Central memory CD4-positive, alpha-beta T cell (primary cell): ENCODE measurements at places on chromosomes 4 and X.

DNA sequence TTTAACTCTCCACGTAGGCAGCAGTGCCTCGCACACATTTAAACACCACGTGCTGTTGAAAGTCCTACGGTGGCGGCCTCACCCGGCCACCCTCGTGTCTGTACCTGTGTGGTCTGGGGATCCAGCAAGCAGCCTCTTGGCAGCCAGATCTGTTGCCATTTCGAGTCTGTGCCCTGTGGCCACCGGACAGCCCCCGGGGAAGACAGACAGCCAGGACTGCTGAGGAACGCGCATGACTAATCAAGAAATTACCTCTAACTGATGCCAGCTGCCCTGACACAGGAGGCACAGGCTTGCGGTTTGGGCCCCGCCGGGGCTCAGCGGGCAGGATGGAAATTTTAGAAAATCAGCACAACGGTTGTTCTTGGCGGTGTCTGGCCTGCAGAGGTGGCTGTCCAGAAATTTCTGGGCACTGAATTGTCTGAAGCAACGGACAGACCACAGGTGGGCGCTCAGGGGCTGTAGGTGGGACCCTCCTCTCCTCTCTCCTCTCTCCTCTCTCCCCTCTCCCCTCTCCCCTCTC is 15.6 kb upstream of the ASMTL start:
- DNase-seq = peak; percentile 80

- no peak for DNase-seq
Observed at GRCh38 chrX:150352581-150352980, 10.5 kb upstream of the MAMLD1 start.

- no peak for DNase-seq
Observed at GRCh38 chr4:35175894-35176293, 1068.4 kb downstream of the ARAP2 start.

DNA sequence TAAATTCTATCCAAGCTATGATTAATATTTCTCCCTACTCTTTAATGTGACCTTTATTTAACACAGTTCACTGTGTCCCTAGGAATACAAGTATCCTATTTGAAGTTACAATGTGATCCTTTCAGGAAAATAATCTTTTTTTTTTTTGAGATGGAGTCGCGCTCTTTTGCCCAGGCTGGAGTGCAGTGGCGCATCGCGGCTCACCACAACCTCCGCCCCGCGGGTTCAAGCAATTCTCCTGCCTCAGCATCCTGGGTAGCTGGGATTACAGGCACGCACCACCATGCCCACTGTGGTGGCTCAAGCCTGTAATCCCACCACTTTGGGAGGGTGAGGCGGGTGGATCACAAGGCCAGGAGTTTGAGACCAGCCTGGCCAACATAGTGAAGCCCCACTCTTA is 21.9 kb downstream of the TBCK start:
- no peak for DNase-seq

GRCh38 chr4:178752954-178753525 is 1310.8 kb upstream of the AGA start:
- DNase-seq = no peak

DNA sequence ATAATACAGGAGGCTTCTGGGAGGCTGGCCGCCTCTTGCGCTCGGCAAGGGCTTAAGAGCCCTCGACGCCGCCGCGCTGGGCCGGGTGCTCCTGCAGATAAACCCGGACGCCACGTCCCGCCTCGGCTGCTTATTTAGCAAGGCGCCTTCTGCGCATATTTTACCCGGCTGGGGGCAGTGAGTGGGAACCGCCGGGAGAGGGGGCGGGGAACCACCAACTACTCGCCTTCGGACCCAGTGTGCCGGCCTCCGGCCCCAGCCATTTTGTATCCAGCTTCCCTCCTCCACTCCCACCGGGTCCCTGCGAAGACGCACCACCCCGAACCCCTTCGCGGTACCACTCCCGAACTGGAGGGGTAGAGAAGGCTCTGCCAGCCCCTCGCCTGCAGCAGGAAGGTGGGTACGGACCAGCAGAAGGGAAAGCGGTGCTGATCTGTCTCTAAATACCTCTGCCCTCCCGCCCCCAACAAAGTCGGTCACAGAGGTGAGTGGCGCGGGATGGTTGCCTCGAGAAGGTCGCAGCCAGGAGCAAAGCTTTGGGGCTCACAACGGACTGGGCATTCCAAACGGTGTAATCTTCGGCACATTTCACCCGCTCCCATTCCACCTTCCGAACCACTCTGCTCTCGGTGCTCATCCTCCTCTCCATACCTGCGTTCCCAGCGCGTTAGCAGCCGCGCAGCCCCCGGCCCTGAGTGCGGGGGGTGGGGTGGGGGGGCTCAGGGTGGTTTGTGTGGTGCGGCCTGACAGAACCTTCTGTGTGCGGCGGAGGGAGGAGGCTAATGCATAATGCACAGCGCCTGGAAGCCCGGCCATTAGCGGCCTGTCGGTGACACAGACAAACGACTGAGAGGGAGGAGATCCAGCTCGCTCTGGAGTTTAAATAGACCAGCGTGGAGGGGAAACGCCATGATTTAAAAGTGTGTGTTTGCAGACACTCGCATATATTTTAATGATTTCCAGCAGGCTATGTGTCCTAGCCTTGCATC is 4.9 kb upstream of the BCOR start:
- no peak for DNase-seq

DNA sequence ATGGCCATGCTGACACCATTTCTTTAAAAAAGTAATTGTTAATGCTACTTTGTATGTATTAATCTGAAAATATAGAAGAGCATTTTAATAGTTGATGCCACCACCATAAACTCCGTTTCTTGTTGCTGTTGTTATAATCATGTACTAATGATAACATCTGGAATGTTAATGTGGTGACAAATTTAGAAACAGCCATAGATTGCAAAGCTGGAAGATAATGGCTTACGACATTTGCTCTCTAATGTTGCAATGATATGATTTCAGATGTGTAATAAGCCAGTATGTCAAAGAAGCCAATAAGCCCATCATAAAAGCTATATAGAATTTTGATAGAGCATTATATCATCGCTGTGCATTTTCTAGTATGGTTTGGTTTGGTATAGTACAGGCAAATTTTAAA is 579.4 kb upstream of the ZFP42 start:
- DNase-seq = no peak

DNA sequence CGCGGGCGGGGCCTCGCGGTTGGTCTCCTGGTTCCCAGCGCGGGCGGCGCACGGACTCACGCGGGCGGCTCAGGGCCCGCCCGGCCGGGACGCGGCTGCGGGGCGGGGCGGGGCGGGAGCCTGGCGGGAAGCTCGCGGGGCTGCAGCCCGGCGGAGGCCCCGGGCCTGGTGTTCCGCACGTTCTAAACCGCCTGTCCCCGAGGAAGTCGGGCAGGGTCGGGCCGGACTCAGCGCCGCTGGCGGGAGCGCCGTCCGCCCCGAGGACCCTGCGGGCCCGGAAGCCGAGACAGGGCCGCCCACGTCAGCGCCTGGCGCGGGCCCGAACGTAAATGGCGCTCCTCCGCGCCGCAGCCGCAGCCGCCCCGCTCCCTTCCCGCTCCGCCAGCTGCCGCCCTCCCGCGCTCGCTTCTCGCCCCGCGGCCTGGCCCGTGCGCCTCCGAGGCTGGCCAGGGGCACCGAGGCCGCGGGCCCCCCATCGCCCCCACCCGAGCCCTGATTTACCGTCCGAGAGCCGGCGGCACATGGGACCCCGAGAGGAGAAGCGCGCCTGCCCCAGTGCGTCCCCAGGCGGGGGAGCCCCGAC is 309 bp upstream of the CTBP1 start:
- DNase-seq = peak; percentile 88

GRCh38 chr4:94419956-94420355 is 31.8 kb upstream of the PDLIM5 start:
- no peak for DNase-seq

GRCh38 chrX:5082705-5083104 is 1146.0 kb downstream of the NLGN4X start:
- no peak for DNase-seq
